A673 (cell line): ENCODE measurements at places on chromosomes 5 and 9.

DNA sequence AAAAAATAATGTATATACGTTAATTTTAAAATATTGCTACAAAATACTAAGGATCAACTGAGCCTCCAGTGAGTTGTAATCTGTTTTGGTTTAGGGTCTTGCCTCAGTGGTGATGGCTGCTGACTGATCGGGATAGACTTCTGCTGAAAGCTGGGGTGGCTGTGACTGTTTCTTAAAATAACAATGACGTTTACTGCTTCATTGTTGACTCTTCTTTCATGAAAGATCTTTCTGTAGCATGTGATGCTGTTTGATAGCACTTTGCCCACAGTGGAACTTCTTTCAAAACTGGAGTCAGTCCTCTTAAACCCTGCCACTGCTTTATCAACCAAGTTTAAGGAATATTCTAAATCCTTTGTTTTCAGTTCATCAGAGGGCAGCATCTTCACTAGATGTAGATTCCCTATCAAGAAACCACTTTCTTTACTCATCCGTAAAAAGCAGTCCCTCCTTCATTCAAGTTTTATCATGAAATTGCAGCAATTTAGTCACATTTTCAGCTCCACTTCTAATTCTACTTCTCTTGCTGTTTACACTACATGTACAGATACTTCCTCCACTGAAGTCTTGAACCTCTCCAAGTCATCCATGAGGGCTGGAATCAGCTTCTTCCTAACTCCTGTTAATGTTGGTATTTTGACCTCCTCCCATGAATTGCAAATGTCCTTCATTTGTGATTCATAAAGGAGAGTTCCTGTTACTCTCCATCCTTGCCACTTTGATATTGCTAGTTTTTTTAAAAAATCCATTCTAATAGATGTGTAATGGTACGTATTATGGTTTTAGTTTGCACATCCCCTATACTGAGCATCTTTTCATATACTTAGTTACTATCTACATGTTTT, 41.5 kb upstream of the PTPDC1 start:
- DNase-seq = no peak

DNA sequence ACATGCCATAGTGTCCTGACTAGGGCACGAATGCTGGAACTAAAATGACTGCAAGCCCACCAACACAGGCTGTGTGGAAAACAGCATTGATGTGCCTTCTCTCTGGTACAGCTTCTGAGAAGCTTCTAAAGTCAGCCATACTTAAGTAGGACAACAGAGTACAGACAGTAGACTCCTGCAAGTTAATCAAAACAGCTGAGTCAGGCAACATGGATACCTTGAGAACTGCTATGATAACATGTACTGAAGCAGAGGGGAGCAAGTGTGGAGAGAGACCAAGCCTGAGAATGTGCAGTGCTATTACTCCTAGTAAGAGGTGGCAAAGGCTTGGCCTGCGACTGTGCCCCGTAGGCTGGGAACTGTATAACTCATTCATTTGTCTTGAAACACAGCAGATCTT, 2.5 kb downstream of the ISCA1 start:
- no peak for DNase-seq

DNA sequence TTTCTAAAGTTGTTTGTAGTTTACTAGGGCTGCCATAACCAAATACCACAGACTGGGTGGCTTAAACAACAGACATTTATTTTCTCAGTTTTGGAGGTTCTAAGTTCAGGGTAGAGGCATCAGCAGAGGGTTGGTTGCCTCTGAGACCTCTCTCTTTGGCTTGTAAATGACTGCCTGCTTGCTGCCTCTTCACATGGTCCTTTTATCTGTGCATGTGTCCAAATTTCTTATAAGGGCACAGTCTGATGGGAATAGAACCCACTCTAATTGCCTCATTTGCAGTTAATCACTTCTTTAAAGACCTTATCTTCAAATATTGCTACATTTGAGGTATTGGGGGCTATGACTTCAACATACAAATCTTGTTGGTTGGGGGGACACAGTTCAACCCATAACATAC, 36.8 kb downstream of the GPBP1 start:
- no peak for DNase-seq

- DNase-seq = no peak
These were observed 465.2 kb downstream of the GADD45G start for GRCh38 chr9:90070056-90070455.

DNA sequence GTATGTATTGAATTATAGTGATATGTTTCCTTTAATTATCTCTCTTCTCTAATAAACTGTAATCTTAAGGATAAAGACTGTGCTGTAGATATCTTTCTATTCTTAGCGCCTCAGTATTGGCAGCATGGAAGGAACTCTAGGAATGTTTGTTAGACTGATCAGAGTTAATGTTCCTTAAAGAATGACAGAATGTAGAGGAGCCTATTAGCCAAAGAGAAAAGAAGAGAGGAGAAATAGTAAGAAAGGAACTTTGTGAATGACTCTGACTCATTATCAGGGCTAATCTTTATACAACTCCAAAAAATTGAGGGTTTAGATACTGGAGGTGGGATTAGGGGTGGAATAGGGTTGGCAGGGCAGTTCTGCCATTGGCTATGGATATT, 59.0 kb upstream of the NUDT12 start:
- DNase-seq = no peak

DNA sequence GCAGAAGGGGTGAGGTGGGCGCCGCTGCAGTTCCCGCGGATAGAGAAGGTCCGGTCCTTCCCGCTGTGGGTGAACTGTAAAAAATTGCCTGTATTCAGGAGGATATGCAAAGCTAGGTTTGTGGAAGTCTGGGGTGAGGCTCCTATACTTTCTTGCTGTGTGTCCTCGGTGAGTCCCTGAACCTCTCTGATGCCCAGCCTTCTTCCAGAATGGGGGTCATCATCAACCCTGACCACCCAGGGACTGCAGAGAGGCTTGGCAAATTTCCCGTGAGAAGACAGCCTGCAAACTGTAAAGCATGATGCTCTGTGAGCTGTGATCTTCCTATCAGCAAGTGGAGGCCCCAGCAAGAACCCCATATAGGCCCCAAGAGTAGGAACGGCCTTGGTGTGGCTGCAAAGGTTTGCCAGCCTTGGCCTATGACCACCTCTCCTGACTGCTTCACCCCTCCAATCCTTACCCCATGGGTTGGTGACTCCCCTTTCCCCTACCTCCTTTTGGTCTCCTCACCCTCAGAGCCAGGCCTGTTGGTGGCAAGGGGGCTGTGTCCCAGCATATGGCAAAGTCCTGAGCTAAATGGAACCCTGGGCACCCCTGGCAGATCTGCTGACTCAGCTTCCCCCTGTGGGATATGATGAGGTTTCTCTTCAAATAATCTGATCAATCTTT, 760 bp downstream of the ALDH1B1 start:
- no peak for DNase-seq

DNA sequence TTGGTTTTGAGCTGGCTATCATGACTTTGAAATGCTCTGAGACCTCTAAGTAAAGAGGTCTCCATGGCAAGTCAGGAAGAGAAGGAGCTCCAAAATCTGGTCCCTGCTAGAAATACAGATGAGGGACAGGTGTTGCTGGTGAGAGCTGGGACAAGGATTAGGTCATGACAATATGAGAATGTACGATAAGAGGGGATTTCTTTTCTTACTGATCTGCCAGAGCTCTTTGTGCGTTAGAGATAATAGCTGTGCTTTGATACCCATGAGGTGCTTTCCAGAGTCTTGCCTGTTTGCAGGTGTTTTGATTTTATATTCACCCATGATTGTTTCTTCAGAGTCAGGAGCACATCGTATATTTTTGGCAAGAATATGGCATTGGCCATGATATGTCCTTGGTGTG, 56.5 kb downstream of the ANKRD33B start:
- DNase-seq = no peak

- no peak for DNase-seq
These were observed 65.6 kb downstream of the GPR21 start for GRCh38 chr9:123099042-123099441.

DNA sequence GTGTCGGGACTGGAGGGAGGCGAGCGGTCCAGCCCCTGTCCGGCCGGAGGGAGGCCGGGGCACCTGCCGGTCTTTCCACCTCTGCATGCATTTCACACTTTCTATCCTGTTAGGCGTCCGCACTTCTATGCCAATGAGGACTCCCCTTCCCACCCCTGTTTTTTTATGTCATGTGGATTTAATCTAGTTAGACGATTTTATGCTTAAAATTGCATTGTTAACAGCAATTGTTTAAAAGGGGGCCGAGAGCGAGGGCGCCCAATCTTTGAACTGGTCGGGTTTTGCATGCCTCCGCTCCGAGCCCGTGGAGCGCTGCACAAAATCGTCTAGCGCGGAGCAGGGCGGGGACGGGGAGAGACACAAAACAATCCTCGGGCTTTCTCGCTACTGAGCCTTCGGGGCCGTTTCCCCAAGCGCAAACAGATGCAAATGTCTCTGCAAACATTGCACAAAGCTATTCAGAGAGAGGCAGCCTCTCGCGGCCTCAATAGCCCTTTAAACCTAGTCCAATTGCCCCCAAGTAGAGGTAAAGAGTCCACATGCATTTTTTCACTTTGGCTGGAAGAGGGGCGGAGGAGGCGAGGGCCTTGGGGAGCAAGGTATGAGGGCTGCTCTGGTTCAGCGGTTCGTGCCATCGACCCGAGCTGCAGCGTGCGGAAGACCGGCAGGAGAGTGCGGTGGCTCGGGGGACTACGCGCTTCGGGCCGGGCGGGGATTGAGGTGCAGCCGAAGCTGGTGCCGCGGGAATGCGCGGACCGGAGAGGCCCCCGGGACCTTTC, 37.5 kb upstream of the TIFAB start:
- DNase-seq = no peak

DNA sequence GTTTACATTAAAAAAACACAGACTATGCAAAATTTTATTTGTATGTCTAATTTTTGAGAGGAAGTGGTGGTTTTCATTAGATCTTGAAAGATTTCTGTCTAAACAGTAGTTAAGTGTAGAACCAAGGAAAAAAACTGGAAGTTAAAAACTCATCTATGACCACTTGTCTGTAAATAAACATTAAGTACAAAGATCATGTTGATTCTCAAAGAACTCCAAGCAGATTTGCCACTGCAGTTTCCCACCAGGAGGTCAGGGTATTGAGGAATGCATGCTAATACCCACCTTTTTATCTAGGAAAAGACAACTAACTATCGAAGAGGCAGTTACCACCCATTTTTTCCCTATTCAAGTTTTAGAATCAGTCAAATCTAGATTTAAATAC, 1.9 kb downstream of the STOM start:
- no peak for DNase-seq

DNA sequence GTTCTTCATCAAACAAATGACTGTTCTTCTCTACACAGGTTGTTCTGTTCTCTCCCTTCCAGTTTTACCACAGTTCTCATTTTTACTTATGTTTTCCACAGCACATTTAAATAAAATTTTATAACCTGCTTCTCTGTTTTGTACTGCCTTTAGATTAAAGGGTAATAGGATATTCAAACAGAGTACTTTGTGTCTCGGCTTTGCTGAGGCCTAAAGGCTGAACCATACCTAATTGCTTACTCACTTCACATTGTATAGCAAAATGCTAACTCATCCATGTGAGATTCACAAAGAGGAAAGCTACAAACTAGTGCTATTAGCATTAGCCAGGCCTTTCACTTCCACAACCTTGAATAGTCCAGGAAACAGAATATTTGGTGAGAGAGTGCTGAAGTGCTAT, 200.3 kb downstream of the TRPM3 start:
- no peak for DNase-seq

- no peak for DNase-seq
These were observed 339.5 kb upstream of the RFX3 start for GRCh38 chr9:3865141-3865772.

GRCh38 chr5:179668391-179668790, 12.4 kb downstream of the CBY3 start:
- peak; percentile 48 for DNase-seq

- no peak for DNase-seq
These were observed 2.8 kb downstream of the PRR7 start for GRCh38 chr5:177449140-177450061.

GRCh38 chr9:128159522-128159783, 612 bp upstream of the BBLN start:
- no peak for DNase-seq

GRCh38 chr9:94948567-94949235, 222.2 kb downstream of the AOPEP start:
- DNase-seq = no peak

DNA sequence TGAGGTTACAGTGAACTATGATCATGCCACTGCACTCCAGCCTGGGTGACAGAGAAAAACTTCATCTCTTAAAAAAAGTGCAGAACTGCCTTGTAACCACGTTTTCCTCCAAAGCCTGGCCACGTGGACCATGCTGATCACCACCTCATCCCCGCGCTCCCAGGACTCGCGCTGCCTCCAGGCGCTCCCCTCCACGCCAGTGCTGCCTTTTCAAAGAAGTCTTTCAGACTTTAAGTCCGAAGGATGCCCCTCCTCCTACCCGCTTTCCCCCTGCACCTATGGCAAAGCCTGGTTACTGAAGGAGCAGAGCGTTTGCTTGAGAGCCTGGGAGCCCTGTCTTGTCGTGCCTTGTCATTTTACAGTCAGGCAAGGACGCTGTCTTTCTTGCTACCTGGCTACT, 43.8 kb downstream of the HABP4 start:
- DNase-seq = no peak

DNA sequence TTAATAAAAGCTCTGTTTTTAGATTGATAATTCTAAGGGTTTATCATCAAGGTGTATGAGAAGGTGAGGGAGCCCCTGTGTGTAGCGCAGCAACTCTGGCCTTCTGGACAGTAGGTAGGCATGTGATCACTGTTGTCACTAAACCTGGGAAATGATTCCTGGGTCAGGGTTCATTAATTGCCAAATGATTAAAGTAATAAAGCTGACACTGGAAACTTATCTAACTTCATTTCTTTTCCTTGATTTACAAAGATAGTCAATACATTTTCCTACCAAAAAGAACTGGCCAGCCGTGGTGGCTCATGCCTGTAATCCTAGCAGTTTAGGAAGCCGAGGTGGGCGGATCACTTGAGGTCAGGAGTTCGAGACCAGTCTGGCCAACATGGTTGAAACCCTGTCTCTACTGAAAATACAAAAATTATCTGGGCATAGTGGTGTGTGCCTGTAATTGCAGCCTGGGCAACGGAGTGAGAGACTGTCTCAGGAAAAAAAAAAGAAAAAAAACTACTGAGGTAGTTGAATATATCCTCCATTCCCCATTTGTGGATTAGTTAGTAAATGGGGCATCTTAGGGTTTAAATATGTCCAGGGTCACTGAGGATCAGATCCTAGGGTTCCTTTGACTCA, 2.4 kb downstream of the EHMT1 start:
- DNase-seq = no peak

DNA sequence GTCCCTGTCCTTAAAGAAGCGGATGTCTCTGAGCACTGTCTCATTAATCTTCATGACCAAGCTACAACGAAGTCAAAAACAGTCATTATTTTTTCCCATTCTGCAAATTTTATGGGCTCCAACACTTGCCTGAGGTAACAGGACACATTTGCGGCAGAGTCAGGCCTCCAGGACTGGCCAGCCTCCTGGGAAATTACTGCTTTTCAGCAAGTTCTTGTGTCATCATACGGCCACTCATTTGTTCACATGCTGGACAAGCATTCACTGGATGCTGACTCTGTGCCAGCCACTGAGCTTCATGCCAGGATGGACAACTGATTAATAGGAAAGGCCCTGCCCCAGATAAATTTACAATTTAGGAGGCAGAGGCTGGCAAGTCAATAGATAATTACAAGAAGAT, 305.7 kb downstream of the ACTL7B start:
- DNase-seq = no peak

- peak; percentile 38 for DNase-seq
These were observed 41.2 kb upstream of the STRBP start for GRCh38 chr9:123309611-123310010.

GRCh38 chr5:83059341-83059740, 17.9 kb downstream of the TMEM167A start:
- no peak for DNase-seq

GRCh38 chr9:129141066-129142041, 30.1 kb downstream of the PTPA start:
- peak; percentile 69 for DNase-seq

- DNase-seq = peak; percentile 22
These were observed 41.6 kb downstream of the MAMDC2 start for GRCh38 chr9:70085241-70085640.
